ENCODE measurements at places on chromosomes 5 and 9.

DNA sequence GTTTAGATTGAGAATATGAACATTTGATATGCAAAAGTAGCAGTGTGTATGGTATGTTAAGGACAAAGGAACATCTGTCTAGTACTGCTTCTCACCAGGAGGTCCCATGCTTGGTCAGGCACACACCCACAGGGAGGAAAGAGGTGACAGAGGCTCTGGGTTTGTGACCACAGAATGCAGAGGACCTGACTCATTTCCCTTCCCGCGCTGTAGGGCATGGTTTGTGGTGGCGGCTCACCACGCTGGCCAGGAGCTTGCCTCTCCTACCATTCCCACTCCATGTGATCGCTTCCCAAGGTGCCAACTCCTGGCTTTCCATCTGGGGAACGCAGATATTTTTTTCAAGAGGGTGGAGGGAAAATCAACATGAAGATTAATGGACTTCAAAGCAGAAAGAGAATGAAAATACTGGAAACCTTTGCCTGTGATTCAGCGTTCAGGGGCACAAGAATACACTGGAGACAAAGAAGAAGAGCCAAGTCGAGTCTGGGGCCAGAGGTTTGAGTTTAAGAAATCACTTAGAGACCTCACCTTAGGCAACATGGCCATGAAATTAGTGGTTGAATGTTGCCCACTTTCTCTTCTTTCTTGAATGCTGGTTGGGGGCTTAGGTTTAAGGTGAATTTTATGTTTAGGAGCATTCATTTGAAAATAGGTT lies 477.8 kb downstream of the CCDC171 start:
- DNase-seq: no peak

DNA sequence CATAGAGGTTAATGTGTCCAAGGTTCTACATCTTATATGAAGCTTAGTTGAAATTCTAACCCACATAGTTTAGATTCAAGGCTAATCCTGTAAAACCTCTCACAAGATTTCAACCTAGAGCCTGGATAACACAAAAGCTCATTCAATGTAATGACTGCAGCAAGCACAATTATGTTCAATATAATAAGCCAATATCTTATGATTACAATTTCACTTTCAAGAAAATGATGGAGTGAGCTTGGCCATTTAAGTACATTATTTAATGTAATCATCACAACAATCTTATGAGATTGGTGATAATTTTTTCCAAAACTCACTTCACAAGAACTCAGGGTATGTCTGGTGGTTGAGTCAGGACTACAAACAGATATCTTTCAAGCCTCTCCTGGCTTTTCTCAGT lies 1140.8 kb upstream of the WWC1 start:
- DNase-seq: no peak

GRCh38 chr5:16883176-16883575 lies 52.9 kb downstream of the MYO10 start:
- no peak for DNase-seq

DNA sequence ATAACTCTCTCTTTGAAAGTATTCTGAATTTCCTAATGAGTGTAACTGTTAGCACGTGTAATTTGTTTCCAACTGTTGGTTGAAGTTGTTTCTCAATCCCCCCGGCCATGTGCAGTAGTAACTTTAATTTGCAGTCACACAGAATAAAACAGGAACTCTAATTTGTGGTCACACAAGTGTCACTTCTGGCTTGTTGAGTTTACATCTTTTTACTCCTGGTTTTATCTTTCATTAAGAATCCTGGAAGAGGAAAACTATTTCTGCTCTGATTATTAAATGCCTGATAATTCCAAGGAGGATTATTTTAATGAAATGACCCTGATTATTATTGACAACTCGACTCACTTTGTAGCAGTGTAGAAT lies 1.2 kb downstream of the SCAMP1 start:
- DNase-seq: no peak

- no peak for DNase-seq
Measured at GRCh38 chr9:37036776-37037502, 2.9 kb upstream of the PAX5 start.

GRCh38 chr5:31941151-31941755 lies 232.9 kb downstream of the GOLPH3 start:
- DNase-seq: no peak

DNA sequence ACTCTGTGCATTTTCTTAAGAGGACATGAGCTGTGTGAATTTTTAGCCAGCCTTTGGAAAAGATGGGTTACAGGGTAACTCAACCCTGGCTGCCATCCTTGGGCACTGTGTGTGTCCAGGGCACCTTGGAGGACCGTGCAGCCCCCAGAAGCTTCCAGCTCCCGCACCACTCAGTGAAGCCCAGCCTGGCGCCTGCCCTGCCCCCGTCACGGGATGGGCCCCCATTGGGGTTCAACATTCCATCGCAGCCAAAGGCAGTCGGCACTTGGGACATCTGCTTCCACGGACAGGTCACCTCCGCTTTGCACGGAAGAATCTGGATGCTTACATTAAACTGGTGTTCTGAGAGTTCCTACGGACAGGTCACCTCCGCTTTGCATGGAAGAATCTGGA lies 1.9 kb upstream of the SLC6A18 start:
- no peak for DNase-seq

GRCh38 chr5:5321137-5321536 lies 101.3 kb upstream of the ICE1 start:
- DNase-seq: no peak

DNA sequence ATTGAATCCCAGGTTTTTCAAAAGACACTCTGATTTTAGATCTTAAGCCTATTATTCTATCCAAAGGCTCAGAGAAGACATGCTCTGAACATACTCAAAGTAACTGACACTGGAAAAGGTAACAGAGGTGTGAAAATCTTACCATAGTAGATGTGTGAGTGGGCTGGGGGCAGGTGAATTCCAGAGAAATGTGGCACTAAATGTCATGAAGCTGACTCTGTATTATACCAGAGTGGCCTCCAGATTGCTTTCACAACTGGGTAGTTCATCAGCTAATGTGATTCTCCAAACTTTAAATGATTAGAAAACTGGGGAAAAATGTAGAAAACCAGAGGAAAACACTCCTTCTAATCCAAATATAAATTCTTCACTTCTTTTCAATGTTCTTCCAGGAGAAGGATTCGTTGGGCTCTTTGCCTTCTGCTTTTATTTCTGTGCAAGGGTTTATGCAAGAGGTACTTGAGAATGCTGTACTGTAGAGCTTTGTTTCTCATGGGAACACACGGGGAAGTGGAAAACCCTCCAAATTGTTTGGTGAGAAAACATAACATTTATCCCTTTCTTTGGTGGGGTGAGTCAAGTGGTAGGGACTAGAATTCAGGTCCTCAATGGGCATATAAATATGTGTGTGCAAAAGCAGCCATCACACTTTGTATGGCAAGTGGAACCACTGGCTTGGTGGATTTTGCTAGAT lies at the start of gene SCGB3A2:
SCGB3A2 (plus strand) TSS at position 646 of the 694 bp plus-strand sequence. CDS start 93 bp downstream, outside the sequence.
- DNase-seq: no peak

DNA sequence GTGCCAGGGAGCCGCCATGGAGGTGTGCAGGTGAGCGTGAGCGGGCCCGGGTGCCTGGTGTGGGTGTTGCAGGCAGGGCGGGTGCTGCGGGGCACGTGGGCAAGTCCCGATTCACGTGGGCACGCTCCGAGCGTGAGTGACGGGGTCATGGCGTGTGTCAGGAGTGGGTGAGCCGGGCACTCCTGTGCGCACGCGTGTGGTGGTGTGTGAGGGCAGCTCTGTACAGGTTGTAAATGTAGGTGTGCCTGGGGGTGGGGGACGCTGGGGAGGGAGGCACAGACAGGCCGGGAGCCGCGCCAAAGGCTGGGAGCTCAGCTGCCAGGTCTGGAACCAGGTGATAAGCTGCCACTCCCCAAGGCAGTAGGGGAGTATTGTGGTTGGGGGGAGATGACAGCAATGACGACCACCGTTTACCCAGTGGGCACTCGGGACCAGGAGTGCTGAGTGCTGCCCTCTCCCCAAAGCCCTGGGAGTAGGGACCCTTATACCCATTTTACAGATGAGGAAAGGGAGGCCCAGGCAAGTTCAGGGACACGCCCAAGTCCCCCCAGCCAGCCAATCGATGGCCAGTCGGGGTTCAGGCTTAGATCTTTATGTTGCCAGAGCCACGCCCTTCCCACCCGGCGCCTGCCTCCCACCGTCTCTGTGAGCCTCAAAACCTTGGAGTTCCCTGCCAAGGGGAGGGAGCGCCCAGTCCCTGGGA lies 9.6 kb downstream of the NCS1 start:
- peak; percentile 77 for DNase-seq

- DNase-seq: no peak
Measured at GRCh38 chr5:115494570-115495289, 49.8 kb downstream of the FEM1C start.

- no peak for DNase-seq
Measured at GRCh38 chr5:37892586-37892985, 52.7 kb upstream of the GDNF start.

GRCh38 chr9:127694890-127695720 lies 11.7 kb upstream of the CFAP157 start:
- no peak for DNase-seq

DNA sequence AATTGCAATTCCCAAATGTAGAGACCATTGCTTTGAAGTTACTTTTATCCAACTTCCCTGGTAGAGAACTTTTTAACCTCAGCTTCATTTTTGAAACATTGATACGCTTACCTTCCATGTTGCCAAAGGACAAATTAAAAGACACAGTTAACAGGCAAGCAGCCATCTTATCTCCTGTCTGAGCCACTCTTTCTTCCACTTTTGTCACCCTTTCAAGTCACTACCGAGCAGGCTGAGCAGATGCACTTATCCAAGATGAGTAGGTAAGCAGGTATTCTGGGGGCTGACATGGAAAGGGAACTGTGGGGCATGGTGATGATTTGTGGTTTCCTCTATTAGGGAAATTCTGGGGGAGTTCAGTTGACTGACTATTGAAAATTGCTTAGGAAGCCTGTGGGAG lies 66.7 kb downstream of the DOCK2 start:
- DNase-seq: no peak

- no peak for DNase-seq
Measured at GRCh38 chr9:109307380-109308240, 13.2 kb downstream of the EPB41L4B start.

GRCh38 chr5:157689942-157690689 lies 18.8 kb downstream of the C5orf52 start:
- no peak for DNase-seq

- no peak for DNase-seq
Measured at GRCh38 chr5:148791334-148791667, 35.1 kb upstream of the ADRB2 start.

- no peak for DNase-seq
Measured at GRCh38 chr9:97594381-97594921, 38.7 kb downstream of the TSTD2 start.

DNA sequence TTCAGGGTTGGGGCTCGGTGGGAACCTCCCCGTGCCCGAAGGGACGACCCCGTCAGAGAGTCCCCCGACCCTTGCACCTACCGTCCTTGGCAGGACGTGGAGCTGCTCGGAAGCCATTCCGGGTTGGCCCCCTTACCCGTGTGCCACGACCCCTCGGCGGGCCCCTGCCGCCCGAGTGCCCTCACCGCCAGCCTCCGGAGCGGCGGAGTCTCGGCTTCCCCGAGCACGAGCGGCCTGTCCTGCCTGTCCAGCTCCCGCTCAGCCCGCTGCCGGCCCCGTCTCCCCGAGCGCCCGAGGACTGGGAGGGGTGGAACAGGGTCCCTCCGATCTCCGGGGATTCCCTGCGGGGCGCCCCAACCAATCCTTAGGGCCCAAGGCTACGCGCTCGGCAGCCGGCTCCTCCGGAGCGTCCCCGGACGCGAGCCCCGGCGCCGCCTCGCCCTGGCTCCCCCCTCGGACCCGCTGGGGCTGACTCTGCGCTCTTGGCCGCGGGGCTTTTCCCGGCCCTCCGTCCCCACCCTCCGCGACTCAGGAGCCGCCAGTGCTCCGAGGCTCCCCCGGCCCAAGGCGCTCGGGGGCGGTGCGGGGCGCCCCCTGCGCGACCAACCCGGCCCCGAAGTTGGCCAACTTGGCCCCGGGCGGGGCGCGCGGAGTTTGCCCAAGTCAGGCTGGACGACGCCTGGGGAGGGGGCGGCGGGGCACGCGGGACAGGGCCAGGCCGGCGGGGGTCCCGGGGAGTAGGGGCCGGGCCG lies 654 bp downstream of the ADAMTS2 start:
- DNase-seq: no peak

- DNase-seq: no peak
Measured at GRCh38 chr9:4157584-4158499, 142.0 kb downstream of the GLIS3 start.

- no peak for DNase-seq
Measured at GRCh38 chr9:122897969-122898368, 7.2 kb downstream of the RC3H2 start.

DNA sequence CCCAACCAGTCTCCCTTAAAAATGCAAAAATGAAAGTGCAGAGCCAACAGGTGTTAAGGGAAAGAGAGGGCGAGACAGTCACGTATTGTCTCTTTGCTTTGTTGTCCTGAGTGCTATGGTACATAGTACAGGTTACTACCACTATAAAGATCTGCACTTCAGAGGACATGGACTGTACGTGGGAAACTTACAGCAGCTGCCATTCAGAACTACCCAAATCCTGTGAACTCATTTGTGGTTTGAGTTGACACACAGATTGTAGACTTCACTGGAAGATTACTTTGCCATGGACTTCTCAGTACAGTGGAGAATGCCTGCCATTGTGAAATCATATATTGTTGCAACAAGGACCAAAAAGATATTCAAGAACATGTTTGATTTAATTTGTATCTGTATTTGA lies 34.8 kb downstream of the FBXO38 start:
- no peak for DNase-seq

DNA sequence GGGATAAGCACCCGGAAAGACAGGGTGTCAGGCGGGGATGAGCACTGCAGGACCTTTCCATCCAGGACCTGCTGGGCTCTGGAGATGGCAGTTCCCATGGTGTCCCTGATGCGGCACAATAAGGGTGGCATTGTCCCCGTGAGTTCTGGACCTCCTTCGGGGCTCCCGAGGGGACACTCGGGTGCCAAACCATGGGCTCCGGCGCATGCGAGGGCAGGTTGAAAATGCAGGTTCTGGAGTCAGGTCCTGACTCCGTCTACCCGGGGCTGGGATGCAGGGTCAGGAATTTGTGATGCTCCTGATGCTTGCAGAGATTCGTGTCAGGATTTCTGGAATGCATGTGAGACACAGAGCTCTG lies 682 bp downstream of the FCN2 start:
- DNase-seq: no peak

GRCh38 chr5:80985600-80986228 lies 25.6 kb downstream of the RASGRF2 start:
- no peak for DNase-seq

GRCh38 chr9:123821619-123822018 lies 108.3 kb downstream of the DENND1A start:
- DNase-seq: no peak

- no peak for DNase-seq
Measured at GRCh38 chr5:10235350-10235749, 14.3 kb downstream of the ATPSCKMT start.

DNA sequence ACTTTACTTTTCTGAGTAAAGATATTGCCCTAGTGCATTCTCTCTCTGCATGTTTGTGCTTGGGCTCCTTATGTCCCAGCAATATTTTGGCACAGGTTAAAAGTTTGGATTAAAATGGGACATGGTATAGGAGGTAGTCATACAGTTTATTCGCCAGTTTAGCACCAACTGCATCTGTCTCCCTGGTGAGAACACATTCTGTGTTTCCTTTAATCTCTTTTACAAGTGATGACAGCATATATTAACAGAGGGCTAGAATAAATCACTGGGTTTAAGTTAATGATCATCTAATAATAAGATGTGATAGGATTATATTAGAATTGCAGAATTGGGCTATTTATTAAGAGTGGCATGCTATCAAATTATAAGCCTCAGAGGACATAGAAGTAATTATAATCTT lies 550.1 kb downstream of the LRRC70 start:
- no peak for DNase-seq

Data from putamen (tissue), 1 donor.